HuH-7 (cell line): ENCODE measurements at places on chromosomes 5 and 9.

DNA sequence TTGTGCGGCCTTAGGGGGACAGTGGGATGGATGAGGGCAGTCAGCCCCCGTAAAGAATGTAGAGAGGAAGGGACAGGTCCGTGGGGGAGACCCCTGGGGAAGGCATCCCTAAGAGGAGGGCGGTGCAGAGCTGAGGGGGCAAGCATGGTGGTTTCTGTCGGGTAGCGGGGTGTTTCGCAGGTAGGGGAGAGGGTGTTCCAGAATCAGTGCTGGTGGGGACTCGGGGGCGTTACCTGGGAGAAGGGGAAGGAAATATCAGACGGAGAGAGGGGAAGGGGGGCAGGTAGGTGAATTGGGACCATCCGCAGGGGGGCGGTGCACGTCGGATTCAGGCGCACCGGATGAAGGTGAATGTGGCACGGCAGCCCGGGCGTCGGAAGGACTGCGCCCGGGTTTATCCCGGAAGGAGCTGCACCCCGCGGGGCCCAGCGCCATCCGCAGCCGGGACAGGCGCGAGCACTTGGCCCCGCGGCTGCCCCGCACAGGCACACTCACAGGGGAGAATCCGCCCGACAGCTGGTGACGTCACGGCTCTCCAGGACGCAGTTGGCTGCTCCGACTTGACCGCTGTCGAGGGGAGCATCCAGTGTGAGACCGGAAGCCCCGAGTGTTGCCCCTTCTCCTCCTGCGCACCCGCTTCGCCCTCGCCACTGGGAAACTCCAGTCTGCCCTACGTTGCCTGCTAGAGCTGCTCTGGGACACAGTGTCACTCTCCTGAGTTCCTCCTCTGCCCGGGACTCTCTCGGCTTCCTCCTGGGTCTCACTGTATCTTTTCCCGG is 1.3 kb downstream of the CD72 start:
- DNase-seq = no peak

- no peak for DNase-seq
Observed at GRCh38 chr5:125604104-125604503, 819.1 kb upstream of the GRAMD2B start.

- no peak for DNase-seq
Observed at GRCh38 chr5:78953092-78953800, 31.9 kb downstream of the ARSB start.

GRCh38 chr5:63820577-63820976 is 141.7 kb downstream of the HTR1A start:
- no peak for DNase-seq

- no peak for DNase-seq
Observed at GRCh38 chr5:64653766-64654560, 36.3 kb upstream of the SHISAL2B start.

- DNase-seq = no peak
Observed at GRCh38 chr5:73861313-73861988, 235.5 kb downstream of the ARHGEF28 start.

GRCh38 chr9:35350212-35350611 is 139.7 kb upstream of the RUSC2 start:
- DNase-seq = no peak
